Stimulated activated CD8-positive, alpha-beta memory T cell treated with anti-CD3 and anti-CD28 coated beads, Interleukin-15, amount 100 ng/mL, for 1 hour (primary cell): ENCODE measurements at places on chromosomes 2 and 18.

DNA sequence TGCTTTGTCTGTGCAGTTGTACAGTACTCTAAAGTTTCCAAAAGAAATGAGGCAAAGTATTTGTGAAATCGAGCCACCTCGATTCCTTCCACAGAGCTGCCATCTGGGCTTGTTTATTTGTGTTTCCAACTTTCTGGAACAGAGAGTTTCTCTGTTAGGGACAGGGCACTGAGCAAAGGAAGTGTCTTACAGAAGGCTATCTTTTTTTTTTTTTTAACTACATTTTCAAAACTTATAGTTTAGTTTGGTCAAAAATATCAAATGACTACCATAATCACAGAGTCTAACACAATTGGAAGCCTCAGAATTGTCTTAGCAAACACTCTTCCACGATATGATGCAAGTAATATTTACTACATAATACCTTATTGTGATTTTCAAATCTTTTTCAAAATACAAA lies 796 bp downstream of the RFTN2 start:
- DNase-seq: no peak

GRCh38 chr2:120598416-120598815 lies 137.3 kb upstream of the GLI2 start:
- DNase-seq: no peak

DNA sequence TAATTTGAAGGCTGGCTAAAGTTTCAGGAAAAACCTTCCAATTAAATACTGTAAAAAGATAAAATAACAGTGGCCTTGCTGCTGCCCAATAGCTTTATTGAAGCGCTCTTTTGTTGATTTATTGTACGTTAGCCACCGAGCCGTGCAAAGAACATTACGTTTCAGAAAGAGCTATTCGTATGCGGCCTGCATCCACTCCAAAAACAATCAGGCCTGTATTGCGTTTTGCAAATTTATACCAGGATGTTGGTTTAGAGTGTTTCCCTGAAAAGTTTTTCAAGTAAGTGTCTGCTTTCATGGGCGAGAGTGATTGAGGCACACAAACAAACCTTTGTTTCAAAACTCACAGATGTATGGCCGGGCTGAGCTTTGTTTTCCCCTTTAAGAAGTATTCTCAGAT lies 257.2 kb upstream of the SALL3 start:
- no peak for DNase-seq

- DNase-seq: no peak
These were observed 15.3 kb upstream of the GPR39 start for GRCh38 chr2:132401326-132401725.

- DNase-seq: no peak
These were observed 384.7 kb downstream of the PTH2R start for GRCh38 chr2:208791257-208791656.

DNA sequence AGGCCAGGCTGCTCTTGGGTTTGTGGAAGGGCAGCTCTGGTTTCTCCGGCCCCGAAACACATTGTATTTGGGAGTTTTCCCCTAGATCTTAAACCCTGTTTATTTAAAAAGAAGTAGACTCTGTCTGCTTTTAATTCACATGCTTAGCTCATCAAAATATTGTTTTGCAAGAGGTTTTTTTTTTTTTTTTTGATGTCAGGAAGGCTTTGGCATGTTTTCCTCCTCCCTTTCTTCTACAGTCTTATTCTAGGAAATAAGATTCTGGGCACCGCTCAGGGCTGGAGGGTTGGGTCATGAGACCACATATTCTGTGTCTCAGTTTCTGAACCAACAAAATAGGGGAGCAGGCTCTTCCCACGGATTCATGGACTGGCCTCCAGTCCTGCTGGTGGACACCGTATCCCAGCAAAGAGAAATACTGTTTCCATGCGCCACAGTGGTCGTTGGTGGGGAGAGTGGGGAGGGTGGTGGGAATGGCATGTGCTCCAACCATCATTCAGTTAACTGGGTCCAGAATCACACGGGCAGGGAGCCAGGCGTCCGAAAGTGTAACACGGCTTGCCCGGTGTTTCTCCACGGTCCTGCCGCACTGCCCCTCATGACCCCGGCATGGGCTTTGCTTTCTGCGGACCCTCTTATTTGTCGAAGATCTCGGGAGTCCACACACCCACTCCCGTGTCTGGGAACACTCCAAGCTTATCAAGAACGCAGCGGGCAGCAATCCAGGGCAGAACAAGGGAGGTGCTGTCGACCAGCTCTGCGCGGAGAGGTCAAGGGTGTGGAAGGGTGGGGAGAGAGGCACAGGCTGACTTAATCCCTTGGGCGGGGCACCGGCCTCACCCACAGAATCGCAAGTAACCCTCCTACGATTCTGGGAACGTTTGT lies 176.7 kb downstream of the GLI2 start:
- no peak for DNase-seq

DNA sequence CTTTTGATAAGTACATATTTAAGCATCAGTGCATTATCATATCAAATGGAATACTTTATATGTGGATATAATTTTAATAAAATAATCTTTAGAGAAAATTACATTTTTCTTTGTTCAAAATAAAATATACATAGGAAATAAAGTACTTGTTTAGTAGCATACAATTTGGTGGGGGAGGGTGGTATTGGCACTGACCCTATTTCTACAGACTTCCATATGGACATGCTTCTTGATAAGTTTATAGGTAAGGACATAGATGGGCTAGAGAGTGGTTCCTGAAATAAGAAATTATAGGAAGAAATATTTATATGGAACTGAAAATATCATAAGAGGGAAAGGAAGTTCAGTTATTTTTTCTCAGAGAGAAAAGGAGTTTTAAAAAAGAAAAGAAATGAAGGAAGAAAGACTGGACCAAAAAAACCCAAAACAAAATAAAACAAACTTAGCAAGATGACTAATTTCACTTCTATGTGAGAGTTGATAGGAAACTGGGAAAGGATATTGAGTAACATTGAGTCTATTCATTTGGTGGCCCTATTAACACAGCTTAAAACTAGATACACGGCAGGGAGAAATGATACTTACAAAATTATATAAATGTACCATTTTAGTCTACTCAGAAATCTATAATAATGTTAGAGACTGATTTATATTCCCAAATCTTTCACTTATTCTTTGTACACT lies 505.9 kb downstream of the ERBB4 start:
- DNase-seq: no peak

DNA sequence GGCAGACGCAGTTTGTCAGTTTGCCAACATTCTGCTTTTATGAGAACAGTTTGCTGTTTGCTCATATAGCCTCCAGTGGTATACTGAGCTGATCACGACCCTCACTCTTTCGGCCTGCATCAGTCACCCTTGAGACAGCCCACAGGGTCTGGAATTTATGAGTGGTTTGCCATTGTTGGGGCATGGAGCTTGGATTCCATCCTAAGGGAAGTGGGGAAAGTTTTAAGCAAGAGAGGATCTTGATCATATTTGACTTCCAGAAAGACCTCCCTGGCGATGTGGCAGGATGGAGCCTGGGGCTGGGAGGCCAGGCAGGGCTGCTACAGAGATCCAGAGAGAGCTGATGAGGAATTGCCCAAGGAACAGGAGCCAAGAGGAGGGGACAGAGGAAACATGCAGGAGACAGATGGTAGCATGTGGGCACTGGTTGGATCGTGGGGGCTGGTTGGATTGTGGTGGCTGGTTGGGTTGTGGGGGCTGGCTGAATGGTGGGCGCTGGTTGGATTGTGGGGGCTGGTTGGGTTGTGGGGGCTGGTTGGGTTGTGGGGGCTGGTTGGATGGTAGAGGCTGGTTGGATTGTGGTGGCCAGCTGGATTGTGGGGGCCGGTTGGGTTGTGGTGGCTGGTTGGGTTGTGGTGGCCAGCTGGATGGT lies 27.3 kb upstream of the GPR17 start:
- no peak for DNase-seq

- DNase-seq: no peak
These were observed 94.6 kb downstream of the PLEKHM3 start for GRCh38 chr2:207930747-207931146.

DNA sequence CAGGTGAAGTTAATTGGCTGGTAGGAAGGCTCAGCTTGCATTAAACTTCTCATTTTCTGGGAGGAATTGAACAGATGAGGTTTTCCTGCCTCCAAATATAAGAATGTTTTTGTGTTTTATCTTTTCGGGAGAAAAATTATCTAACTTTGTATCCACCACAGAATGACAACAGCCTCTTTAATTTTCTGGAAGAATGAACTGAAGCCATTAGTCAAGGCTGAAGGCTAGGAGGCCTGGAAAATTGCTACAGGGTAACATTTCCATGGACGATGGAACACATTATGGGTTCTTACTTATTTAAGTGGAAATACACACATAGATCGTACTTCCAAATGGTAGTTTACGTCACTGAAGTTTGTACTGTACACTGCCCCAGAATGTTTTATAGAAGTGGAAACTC lies 28.0 kb upstream of the ZNF236 start:
- DNase-seq: no peak

- no peak for DNase-seq
These were observed 332.0 kb downstream of the PIK3C3 start for GRCh38 chr18:42287047-42287446.

DNA sequence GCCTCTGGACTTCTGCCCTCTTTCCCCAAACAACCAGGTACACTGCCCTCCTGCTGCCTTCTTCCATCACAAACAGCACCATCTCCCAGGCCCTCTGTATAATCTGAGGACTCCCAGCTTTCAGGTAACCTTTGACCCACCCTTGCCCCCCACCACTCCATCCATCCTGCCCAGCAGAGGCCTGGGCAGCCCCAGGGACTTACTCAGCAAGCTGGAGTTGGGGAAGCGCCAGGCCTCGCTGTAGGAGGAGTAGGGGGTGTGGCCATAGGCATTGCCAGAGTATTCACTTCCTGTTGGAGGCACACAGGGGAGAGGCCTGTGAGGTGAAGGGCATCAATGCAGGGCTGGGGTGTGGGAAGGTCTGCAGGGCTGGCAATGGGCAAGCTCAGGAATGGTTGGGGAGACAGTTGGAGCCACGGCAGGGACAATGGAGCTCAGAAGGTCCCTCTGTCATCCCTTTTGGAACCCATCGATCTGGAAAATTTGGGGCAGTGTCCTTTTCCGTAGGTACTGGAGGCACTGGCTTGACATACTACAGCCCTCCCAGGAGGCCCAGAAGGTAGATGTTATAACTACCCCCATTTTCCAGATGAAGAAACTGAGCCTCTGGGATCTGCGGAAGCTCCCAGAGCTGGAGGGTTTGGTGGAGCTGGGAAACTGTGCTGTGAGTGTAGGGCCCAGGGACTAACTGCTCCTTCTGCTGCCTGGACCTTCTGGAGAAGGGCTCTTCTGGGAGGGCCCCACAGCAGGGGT lies 46.3 kb downstream of the PSD4 start:
- no peak for DNase-seq

- DNase-seq: no peak
These were observed 105.6 kb upstream of the FSHR start for GRCh38 chr2:49259926-49260325.

DNA sequence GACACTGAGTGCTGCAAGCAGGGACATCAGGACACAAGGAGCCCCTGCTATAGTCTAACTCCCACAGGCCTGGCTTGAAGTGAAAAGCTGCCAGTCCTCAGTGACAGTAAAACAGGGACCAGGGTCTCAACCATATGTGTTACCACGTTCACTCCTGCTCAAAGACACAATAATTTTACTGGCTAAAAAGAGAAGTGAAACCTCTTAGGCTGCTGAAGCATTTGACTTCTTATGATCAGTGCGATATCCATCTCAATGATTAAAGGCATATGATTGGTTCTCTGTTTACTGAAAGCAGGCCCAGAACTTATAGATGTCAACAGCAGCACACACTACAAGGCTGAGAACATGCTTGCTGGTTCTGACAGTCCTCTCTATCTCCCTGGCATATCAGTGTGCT lies 129.8 kb upstream of the LMAN1 start:
- no peak for DNase-seq

- DNase-seq: no peak
These were observed 166.7 kb upstream of the ZEB2 start for GRCh38 chr2:144686518-144687215.

DNA sequence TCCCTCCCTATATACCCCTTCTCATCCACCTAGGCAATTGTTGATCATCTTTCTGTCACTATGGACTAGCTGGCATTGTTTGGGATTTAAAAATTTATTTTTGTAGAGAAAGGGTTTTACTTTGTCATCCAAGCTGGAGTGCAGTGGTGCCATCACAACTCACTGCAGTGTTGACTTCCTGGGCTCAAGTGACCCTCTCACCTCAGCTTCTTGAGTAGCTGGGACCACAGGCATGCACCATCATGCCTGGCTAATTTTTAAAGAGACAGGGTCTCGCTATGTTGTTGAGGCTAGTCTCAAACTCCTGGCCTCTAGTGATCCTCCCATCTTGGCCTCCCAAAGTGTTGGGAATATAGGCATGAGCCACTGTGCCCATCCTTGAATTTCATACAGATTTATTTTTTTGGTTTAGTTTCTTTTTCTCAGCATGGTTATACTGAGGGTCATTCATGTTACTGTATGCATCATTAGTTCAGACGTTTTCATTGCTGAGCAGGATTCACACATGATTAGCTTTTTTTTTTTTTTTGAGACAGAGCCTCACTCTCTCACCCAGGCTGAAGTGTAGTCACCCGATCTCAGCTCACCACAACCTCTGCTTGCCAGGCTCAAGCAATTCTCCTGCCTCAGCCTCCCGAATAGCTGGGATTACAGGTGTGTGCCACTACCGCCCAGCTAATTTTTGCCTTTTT lies 8.6 kb upstream of the PCARE start:
- no peak for DNase-seq

- DNase-seq: no peak
These were observed 232.8 kb downstream of the CCDC85A start for GRCh38 chr2:56416500-56417176.

- no peak for DNase-seq
These were observed 109.6 kb downstream of the PRELID3A start for GRCh38 chr18:12517142-12517825.
